ENCODE measurements at places on chromosomes 7 and 10.

GRCh38 chr7:150502519-150502918 lies 12.2 kb upstream of the GIMAP7 start:
- no peak for DNase-seq

GRCh38 chr7:74449809-74450397 lies 3.8 kb upstream of the GTF2IRD1 start:
- DNase-seq: peak; percentile 88

DNA sequence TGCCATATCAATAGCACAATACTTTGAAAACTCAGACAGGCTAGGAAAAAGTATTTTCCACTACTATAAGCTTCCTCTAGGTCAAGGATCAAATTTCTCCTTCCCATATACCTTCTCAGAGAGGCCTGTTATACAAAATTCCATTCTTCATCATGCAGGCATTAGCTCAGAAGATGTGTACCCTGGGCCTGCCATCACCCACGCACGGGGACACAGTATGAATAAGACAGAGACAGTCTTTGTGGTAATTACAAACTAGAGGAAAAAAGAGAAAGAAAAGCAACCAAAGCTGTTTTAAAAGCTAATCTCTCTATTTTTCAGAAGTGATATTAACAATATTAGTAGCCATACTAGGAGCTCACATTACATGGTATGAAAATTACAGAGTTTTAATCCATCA lies 236.8 kb upstream of the AOAH start:
- no peak for DNase-seq

- DNase-seq: no peak
These were observed 13.2 kb downstream of the DNAJC9 start for GRCh38 chr10:73233883-73234282.

GRCh38 chr7:121352323-121352722 lies 23.5 kb downstream of the WNT16 start:
- no peak for DNase-seq

DNA sequence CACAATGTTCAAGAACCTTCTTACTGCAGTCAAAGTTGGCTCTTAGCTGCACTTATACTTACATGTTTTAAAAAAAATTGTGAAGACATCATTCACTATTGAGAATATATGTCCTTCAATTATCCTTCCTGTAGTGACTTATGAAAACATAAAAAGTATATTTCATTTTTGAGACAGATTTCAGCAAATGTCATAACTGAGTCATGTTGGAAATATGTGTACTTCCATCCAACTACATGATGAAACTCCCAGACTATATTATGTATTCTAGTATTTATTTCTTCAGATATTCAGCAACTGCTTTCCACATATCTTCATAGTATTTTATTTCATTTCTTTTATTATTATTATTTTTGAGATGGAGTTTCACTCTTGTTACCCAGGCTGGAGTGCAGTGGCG lies 160.2 kb downstream of the ARHGAP12 start:
- DNase-seq: no peak

GRCh38 chr10:101273741-101274140 lies 44.5 kb upstream of the LBX1 start:
- DNase-seq: no peak

DNA sequence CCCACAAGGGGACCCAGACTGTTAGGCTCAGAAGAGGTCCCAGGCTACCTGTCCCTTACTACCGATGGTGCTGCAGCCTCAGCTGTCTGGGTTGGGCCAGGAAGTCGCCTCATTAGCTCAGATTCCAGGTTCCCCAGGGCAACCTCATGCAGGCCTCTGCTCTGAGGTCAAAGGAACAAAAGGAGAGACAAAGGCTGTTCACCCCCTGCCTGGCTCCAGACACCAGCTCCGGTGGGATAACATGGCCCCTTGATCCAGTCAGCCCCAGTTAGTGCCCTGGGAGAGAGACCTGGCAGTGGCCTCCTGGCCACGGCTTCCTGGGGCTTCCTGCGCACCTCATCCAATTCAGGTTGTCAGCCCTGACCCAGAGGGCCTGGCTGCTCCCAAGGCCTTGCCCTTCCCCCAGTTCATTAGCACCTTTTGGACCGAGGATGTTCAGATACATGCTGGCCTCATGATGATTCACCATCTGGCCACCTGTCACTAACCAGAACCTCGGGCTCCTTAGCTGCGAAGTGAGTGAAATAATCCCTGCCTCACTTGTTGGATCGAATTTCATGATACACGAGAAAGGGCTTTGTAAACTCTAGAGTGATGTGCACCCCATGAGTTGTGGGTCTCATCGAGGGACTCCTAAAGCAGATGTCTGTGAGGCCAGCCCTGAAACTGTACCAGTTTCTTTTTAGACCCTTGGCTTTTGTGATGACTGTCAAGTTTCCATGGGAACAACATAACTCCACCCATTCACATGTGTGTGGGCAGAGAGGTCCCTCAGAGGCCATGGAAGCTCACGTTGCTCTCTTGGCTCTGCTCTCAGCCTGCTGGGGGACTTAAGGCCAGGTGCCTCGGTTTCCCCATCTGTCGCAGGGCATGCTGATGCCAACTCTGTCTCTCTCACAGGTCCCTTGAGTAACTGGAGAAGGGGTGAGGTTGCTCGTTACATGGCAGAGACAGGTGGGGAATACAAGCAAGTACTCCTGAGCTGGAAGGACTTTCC lies 79.5 kb upstream of the PCBD1 start:
- DNase-seq: no peak

DNA sequence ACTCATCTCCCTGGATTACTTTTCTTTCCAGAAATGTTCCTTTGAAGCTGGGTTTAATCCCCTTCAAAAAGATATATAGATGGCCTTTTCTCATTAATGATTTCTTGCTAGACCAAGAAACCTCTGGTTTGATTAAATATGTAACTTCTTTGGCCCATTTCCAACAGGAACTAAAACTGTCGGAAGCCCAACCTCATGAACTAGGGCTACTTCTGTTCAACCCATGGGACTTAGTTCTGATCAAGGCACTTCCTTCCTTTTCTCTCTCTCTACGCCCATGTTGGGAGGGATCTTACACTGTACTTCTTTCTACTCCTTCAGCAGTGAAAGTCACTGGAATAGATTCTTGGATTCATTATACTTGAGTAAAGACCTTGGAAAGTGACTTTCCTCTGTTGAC lies 83.6 kb downstream of the TMEM106B start:
- DNase-seq: no peak

DNA sequence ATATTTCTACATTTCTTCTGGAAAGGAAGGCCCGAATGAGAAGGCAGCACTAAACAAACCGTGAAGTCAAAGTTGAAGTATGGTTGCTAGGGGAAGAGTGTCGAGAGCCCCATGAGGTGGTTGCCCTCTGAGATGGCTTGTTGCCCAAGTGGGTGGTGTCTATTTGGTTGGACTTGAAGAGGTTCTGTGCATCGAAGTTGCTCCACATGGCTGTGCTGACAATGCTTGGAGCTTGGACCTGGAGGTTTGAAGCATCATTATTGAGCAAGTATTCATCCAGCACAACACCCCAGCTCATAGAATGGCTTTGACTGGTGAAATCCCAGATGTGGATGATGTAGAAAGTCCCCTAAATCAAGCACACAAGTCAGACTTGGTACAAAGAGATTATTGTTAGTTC lies 165.2 kb upstream of the CDCA7L start:
- DNase-seq: no peak

GRCh38 chr7:22613496-22613895 lies 113.5 kb upstream of the IL6 start:
- DNase-seq: no peak

DNA sequence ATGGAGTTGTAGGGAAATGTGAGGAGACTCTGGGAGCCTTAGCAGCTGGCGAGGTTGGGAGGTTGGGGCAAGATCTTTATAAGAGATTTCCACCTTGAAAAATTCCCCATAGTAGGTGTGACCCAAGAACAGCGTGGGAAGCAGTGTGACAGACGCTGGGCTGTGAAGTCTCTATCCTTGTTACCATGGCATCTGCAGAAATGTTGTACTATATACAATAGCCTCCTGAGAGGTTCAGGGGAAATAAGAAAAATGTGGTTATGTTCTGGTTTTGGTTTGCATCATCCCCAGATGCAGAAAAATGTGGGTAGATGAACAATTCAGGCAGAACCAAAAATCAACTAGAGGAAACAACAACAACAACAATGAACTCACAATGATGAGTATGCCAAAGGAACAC lies 498.6 kb downstream of the SH2D4B start:
- DNase-seq: no peak

GRCh38 chr10:19713159-19713558 lies 103.1 kb upstream of the PLXDC2 start:
- DNase-seq: no peak

- peak; percentile 55 for DNase-seq
These were observed 1.0 kb downstream of the TWIST1 start for GRCh38 chr7:19116121-19117090.

DNA sequence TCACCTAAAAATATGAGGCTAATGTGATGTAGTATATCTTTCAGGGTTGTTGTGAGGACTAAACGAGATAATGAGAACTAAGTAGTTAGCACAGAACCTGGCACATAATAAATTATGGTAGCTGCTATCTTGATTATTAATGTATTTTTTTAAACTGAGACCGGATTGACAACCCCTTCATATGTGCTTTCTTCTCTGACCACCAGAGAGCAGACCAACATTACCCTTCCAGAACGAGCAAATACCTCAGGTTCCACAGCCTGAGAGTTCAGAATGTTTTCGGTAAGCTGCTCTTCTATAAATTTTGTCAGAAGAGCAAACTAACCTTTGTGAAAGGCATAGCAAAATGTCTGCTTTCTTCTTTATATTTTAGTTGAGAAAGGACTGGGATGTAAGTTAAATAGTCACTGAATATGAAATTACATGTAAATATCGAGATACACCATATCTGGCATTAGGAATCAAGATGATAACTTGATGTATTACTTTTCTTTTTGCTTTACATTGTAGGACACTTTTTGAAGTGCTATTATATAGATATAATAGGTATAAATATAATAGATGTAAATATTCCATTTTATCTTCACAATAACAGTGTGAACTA lies 13.6 kb upstream of the BPGM start:
- DNase-seq: no peak

- peak; percentile 41 for DNase-seq
These were observed 35.8 kb upstream of the EZH2 start for GRCh38 chr7:148919859-148920258.

GRCh38 chr7:142468871-142469665 lies 211.2 kb upstream of the PRSS58 start:
- no peak for DNase-seq

GRCh38 chr7:151550656-151551286 lies 31.1 kb upstream of the RHEB start:
- DNase-seq: no peak

GRCh38 chr7:24478137-24478655 lies 95.1 kb upstream of the PALS2 start:
- DNase-seq: no peak

- no peak for DNase-seq
These were observed 201.4 kb downstream of the FZD1 start for GRCh38 chr7:91465595-91466061.

GRCh38 chr10:5550621-5551530 lies 26.1 kb downstream of the CALML3 start:
- DNase-seq: no peak

GRCh38 chr10:79176052-79176501 lies 107.3 kb downstream of the ZMIZ1 start:
- DNase-seq: no peak

GRCh38 chr7:150429699-150430098 lies 20.7 kb upstream of the GIMAP8 start:
- no peak for DNase-seq

GRCh38 chr7:128701062-128701785 lies 29.1 kb downstream of the GARIN1A start:
- no peak for DNase-seq

GRCh38 chr7:18700147-18700546 lies 204.6 kb downstream of the HDAC9 start:
- DNase-seq: no peak

DNA sequence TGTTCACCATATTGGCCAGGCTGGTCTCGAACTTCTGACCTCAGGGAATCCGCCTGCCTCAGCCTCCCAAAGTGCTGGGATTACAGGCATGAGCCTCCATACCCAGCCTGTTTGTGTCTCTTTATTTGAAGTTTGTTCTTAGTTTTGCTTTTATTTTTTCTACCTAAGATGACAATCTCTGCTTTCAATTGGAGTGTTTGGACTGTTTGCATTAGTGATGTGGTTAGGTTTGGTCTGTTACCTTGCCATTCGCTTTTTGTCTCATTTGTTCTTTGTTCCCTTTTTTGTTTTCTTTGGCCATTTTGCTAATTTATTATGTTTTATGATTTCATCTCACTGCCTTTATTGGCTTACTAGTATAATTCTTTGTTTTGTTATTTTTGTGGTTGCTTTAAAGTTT lies 62.6 kb downstream of the ADCY1 start:
- no peak for DNase-seq

- DNase-seq: no peak
These were observed 1.3 kb upstream of the GFRA1 start for GRCh38 chr10:116274064-116274904.

GRCh38 chr7:111647881-111648280 lies 85.6 kb upstream of the IMMP2L start:
- DNase-seq: no peak

DNA sequence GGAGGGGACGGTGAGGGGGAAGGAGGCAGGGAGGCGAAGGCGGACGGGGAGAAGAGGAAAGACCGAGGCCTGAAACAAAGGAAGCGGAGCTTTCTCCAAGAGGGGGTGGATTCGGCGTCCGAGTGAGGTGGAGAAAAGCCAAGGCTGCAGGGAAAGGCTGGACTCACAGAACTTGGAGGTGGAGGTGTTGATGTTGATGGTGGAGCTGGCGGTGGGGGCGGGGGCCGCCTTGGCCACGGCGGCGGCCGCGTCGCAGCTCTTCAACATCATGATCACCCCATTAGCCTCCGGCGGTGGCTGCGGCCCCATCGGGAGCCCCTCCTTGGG lies 578 bp downstream of the CACUL1 start:
- DNase-seq: peak; percentile 68

GRCh38 chr10:125782054-125782453 lies 6.4 kb upstream of the MMP21 start:
- DNase-seq: peak; percentile 22

DNA sequence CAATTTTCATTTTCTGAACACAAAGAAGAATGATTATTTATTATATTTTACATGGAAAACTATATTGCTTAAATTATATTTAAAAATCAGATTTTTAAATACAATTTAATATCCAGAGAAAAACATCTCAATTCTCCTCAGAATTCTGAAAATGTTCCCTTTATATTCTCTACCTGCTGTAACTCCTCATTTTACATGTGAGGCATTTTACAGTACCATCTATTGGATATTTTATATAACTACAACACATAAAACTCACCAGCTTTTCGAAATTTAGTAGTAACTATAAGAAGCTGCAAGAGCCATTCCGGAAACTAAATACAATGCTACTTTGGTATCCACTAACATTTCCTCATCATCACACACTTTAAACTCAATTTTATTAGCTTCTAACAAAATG lies 264.6 kb downstream of the DGKB start:
- no peak for DNase-seq

Data from activated CD8-positive, alpha-beta memory T cell treated with anti-CD3 and anti-CD28 coated beads, Interleukin-2, amount 50 U/mL, for 48 hours (primary cell).